MM.1S (cell line): ENCODE measurements at places on chromosomes 2 and 18.

DNA sequence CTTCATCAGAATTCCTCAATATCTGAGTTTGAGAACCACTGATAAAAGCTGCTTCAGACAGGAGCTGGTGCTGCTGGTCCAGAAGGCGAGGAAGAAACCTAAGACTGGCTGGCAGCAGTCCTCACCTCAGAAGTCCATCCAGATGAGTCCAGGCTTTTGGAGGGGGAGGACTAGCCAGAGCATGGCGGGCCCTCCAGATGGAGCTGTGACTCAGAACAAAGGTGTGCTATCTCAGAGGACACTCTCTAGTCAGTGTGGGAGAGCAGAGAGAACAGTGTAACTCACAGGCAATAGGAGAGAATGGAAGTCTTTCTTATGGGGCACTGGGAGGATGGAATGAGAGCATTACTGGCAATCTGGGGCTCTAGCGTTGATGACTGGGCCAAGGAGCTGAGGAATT, 191.4 kb downstream of the NYAP2 start:
- no peak for DNase-seq

DNA sequence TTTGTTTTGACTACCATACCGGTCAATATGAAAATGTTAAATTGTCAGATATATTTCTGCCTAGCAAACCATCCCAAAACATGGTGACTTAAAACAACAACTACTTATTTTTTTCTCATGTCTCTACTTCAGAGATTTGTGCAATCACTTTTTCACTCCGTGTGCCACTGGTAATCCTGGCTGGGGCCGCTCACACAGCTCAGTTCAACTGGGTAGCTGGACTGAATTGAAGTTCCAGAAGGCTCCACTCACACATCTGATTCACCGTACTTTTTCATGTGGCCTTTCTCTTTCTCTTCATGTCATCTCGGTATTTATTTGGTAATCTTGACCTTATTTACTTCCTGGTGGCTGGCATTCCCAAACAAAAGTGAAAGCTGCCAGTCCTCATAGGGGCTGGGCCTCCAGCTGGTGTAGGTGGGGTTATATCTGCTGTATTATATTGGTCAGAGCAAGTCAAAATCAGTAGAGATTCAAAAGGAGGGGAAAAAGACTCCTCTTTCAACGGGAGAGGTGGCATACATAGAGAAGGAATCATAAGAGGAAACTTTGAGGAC, 513.9 kb upstream of the NXPH2 start:
- DNase-seq, result no peak

GRCh38 chr2:201633661-201634249, 9.5 kb downstream of the TMEM237 start:
- DNase-seq, result no peak

DNA sequence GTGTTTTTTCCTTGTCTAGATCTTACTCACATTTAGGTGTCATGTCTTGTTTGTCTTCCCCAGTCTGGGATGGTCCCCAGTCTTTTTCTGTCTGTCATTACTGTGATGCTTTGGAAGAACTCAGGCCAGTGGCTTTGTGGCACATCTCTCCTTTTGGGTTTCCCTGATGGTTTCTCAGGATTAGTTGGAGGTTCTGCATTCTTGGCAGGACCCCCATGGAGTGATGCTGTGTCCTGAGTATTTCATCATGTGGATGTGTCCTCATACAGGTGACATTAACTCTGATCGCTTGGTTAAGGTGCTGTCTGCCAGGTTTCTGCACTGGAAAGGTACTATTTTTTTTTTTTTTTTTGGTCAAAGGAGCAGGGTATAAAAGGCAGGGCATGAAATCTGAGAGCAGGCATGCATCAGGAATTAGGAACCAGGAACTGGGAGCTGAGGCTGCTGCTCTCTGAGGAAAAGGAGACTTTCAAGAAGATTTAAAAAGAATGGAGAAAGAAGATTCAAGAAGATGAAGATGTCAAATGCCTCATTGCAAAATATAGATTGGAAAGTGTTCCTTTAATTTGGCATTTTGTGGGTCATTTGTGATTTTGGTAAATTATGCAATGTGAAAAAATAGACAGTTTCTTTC, 85.3 kb downstream of the NUP35 start:
- no peak for DNase-seq

GRCh38 chr2:239339726-239340601, 60.9 kb downstream of the HDAC4 start:
- DNase-seq, result peak; percentile 54

- DNase-seq, result no peak
Observed at GRCh38 chr18:48488388-48488850, 50.4 kb upstream of the CTIF start.

DNA sequence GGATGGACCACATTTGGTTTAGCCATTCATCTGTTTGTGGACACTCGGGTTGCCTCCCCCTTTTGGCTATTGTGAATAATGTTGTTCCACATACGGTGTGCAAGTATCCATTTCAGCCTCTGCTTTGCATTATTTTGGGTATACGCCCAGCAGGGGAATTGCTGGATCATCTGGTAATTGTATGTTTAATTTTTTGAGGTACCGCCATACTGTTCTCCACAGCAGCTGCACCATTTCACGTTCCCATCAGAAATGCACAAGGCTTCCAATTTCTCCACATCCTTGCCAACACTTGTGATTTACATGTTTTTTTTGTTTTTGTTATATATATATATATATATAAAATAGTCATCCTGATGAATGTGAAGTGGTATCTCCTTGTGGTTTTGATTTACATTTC, 54.6 kb upstream of the TWIST2 start:
- DNase-seq, result no peak

GRCh38 chr2:3588084-3588483, 6.8 kb upstream of the COLEC11 start:
- DNase-seq, result no peak

GRCh38 chr2:8644605-8645175, 37.2 kb upstream of the ID2 start:
- no peak for DNase-seq

GRCh38 chr2:186255823-186256222, 230.2 kb upstream of the ZC3H15 start:
- DNase-seq, result no peak
